B cell (primary cell): ENCODE measurements at places on chromosomes 4 and X. TPM values are rescaled to one million over a fixed set of nuclear protein-coding genes. Genes with fewer than 3 reads are reported as not detected.

Gene EGFL6
- not detected in 2 replicates for polyA plus RNA-seq

Gene STPG2
- 0.13 and 0.17 TPM in 2 replicates for polyA plus RNA-seq

Gene CXCL13
- polyA plus RNA-seq = not detected in 2 replicates

Gene MTNR1A
- not detected in 2 replicates for polyA plus RNA-seq
